Endothelial cell of umbilical vein (primary cell): ENCODE measurements at places on chromosomes 5 and 9. TPM values are rescaled to one million over a fixed set of nuclear protein-coding genes. Genes with fewer than 3 reads are reported as not detected.

The PTGER4 gene
- 22.5 and 23.6 TPM in 2 replicates for total RNA-seq

The TTC1 gene
- 59.6 and 62.6 TPM in 2 replicates for total RNA-seq

GRCh38 chr5:60340326-60340725 lies 359.6 kb downstream of the DEPDC1B start:
- DNase-seq: no peak

DNA sequence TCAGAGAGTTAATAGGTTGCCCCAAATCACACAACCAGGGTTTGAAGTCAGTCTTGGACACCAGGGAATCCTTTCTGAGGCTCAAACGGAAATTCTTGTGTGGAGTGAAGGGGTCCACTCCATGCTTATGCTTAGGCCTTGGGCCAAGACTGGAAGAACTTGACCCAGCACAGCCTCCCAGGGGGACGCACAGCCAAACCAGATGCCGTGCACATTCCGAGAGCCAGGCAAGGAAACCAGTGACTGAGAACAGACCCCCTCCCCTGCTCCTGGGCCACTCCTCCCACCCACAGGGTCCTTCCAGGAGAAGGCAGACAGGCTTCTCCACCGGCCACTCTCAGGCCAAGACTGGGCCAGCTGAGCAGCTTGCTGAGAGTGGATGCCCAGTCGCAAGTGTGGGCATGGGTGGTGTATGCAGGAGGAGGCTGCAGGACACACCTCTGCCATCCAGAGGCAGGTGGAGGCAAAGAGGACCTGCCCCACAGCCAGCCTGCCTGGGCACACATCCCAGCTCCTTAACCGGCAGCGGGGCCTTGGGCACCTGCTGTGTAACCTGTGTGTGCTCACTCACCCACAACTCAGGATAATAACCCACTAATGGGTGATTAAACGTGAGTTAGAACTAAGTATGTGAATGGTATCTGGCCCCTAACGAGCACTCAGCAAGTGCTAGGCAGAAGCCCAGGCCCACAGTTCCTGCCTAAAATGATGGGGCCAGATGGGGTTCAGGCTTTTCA lies 38.0 kb downstream of the NIPAL4 start:
- no peak for DNase-seq

DNA sequence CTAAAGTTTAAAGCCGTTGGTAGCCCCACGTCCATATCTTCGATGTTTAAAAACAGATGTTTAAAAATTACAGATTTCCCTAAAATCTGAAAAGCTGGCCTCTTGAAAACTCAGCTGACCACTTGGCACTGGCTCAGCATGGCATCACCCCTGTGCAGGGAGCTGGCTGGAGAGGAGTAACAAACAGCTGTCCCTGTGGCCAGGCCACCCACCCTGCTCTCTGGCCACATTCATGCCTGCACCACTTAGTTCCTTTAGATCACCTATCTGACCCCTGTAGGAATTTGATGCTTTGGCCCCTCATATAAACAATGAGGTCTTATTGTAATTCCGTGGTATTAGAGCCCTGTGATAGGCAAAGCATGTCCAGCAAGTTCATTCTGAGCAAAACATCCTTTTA lies 107.5 kb downstream of the FRMD3 start:
- DNase-seq: no peak

- DNase-seq: no peak
Measured at GRCh38 chr5:154058055-154059038, 19.6 kb downstream of the MFAP3 start.
